ENCODE measurements at places on chromosomes 12 and 14.

GRCh38 chr14:53519137-53519536 lies 366.0 kb upstream of the DDHD1 start:
- DNase-seq = no peak

DNA sequence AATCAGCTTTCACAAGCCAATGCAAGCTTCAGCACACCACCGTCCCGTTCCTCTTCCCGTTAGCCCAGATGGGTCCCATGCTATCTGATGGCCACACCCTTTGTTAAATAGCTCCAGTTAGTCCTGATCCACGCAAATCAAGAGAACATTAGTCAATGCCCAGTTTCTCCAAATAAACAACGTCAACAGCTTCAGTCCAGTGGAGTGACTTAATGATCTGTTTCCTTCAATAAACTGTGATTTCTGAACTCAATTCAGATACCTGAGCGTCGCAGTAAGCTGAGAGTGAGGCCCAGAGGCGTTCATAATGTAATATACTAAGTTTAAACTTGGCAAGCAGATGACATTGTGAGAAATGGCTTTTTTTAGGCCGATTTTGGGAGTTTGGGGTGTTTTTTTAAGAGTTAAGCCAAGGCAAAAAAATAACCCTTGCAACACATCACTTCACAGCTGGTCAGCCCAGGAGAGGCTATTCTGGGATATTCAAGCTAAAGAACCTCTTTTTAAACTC lies 112.3 kb downstream of the ZFP36L1 start:
- DNase-seq = no peak

DNA sequence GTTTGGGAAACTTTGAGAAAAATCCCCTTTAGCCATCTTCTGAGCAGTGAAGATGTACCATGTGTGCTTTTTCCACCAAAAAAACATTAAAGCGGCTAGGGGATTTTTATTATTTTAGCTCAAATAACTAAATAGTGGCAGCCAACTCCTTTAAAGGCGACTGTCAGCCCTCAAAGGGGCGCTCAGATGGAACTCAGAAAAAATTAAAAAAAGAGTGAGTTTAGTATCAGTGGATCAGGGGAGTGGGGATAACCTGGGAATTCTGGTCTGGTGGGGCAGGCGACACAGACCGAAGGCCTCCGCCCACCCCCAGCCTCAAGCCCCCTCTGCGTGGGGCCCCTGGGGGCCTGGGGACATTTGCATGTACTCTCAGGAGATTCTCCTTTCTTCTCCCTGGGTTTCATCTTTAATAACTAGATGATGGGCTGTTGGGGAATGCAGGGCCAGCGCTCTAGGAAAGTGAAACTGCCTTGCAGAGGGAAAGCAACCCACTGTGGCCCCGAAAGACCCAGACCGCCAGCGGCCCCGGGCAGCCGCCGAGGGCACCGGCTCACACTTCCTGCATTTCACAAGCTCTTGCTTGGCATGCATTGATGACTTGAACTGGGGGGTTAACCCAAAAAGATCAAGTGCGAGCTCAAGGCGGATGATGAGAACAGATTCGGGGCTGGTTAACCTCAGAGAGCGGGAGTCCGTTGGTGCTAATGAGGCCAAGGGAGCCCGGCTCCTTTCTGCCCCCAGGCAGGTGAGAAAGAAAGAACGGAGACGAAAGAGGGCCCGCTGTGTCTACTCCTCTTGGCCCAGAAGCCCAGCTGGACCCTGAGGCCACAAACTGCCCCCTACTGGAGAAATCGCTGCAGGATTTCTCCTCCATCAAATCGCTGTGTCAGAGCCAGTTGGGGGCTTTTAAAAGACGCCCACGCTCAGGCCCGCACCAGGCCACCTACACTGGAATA lies 7.3 kb upstream of the BATF start:
- no peak for DNase-seq

DNA sequence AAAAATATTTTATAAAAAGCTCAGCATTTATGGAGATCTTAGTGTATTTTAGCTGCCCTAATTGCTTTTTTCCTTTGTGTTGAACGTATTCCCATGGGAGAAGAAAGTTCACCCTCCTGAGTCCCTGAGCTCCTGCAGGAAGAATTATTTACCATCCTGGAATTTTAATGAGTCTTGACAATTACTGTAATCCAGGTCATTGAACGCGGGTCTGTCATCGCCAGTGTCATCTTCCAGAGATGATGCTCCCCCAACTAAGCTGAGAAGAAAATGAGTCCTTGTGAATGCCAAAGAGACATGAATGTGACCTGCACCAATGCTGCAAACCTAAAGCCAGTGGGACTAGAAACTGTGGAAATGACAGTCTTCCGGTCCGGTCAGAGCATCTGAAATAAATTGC lies 129.5 kb downstream of the FBXL14 start:
- DNase-seq = no peak

DNA sequence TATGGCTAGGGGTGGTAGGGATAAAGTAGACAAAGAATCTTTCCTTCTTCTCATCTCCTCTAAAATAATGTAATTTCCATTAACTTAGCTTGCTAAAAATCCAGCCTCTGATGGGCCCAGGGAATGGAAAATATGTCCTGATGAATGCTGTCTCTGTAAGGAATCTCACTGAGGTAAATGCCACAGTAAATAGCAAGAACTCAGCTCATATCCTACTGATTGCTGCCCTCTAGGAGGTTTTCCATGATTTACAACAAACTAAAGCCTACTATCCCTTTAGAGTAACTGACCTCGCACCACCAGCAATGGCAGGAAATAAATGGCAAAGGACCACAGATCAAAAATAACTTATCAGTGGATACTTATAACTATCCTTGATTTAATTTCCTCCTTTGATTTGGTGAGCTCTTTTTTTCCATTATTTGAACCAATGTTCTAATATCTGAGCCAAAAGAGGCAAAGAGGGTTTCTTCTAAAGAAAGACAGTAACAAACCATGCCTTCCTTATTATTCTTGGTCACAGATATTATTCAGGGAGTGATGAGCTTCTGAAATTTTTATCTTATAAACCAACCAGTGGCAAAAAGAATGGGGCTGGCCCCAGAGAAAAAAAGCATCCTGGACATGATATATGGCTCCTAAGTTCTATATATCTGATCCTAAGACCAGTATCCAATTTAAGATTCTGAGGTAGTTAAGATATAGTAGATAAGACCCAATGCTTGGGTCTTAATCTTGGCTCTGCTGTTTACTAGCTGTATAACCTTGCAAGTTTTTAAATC lies 43.8 kb downstream of the SENP1 start:
- DNase-seq = no peak

DNA sequence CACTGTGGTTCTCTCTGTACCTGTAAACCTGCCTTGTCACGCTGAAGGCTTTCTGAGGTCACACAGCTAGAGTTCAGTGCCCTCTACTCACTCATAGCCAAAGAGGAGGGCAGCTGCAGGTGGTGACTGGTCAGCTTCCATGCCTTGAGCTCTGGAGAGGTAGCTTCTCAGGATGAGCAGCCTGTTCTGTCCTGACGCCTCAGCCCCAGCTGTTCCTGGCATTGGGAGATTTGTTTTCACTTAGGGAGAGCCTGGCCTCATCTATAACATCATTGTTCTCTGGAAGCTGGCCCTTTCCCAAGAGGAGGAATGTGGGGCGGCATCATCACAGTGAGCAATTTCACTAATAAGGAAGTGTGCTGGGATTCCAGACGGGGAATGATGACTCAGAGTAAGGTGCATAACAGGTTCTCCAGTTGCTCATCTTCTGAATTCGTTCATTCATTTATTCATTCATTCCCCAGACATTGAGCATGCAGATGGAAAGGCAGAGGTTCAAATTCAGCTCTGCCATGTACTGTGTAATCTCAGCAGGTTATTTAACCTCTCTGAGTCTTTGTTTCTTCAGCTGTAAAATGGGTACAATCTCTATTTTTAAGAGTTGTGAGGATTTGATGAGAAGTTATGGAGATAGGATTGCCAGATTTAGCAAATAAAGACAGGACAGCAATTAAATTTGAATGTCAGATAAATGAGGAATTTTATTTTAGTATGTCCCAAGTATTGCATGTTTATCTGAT lies 255.8 kb upstream of the CRY1 start:
- no peak for DNase-seq

DNA sequence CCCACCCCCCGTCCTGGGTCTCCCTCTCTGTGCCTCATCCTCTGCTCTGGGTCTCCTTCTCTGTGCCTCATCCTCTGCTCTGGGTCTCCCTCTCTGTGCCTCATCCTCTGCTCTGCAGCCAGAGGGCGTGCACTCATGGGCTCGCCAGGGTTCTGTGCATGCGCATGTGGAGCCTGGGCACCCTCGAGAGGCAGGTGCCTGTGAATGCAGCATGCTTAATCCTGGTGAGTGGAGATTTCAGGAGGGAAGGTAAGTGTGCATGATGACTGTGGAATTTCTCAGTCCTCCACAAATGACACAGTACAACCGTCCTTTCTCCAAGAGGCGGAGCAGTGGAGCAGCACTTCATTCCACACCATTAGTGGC lies 65.2 kb downstream of the EP400 start:
- no peak for DNase-seq

GRCh38 chr14:19917955-19918518 lies 2.4 kb upstream of the OR4K5 start:
- DNase-seq = no peak

DNA sequence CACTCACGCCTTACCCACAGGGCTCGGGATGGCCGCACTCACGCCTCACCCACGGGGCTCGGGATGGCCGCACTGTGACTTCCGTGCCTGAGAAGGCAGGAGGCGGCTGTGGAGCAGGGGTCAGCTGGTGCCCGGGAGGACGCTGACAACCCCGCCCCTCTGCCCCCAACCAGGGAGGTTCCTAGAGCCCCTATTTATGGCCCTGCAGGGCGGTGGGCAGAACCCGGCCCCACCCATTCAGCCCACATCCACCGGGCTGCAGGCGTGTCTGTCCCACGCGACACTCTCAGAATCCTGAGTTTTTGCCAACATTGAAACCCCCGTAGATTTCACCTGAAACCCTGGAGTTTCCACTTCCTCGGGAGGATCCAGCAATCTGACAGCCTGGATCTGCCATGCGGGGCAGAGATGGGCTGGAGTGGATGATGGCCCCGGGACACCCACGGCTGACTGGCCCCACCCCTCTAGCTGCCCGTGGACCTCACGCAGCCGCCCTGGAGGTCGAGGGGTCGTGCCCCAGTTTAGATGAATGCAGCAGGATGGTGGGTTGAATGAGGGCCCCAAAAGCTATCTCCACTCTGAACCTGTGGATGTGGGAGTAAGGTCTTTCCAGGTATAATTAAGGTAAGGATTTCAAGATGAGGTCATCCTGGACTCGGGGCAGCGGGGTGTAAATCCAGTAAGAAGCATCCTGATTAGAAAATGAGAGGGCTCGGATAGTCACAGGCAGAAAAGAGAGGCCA lies 20.4 kb downstream of the GALNT9 start:
- DNase-seq = no peak

DNA sequence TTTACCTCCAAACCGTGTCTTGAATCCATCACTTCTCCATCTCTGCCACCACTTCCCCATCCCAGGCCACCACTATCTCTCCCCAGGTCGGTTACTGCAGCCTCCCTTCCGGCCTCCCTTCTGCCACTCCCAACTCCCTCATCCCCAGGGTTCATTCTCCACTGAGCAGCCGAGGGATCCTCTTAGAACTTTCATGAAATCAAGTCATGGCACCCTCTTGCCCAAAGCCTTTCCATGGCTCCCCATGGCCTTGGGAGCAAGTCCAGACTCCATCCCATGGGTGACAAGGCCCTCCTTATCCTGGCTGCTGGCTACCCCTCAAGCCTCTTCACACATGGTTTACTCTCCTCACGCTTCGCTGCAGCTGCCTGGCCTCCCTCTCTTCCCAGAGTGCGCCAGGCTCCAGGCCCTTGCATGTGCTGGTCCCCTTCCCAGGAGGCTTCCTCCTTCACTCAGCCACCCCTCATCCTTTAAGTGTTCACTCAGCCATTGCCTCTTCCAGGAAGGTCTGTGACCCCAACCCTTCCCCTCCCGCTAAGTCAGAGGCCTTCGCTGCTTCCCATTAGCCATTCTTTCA lies 17.9 kb upstream of the SH2B3 start:
- no peak for DNase-seq

- no peak for DNase-seq
Measured at GRCh38 chr14:104872469-104873341, 7.6 kb downstream of the CEP170B start.

- no peak for DNase-seq
Measured at GRCh38 chr14:32808644-32809043, 130.0 kb upstream of the NPAS3 start.

GRCh38 chr14:79764323-79764722 lies 447.0 kb downstream of the DIO2 start:
- no peak for DNase-seq

DNA sequence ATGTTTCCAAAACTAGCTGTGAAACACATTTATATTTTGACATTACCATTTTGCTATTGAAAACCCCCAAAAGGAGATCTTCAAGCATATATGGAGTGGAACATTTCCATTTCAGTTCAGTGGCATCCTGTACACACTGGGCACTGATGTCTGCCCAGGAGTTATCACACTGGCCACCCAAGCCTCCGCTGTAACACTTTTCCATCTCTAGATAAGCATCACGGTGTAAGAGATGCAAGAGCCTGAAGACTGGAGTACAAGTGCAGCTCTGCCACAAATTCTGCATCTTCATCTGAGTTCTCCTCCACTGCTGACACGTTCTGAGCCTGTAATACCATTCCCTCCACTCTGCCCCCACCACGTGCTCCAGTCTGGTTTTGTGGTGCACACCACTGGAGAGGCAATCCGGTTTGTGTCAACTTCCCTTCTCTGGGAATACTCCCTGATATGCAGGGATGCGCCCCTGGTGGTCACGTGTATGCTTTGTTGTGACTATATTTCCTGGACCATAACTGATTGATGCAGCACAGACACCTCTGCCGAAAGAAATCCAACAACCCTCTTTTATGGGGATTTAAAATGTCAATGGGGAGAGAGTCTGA lies 12.7 kb downstream of the SPTLC2 start:
- no peak for DNase-seq

DNA sequence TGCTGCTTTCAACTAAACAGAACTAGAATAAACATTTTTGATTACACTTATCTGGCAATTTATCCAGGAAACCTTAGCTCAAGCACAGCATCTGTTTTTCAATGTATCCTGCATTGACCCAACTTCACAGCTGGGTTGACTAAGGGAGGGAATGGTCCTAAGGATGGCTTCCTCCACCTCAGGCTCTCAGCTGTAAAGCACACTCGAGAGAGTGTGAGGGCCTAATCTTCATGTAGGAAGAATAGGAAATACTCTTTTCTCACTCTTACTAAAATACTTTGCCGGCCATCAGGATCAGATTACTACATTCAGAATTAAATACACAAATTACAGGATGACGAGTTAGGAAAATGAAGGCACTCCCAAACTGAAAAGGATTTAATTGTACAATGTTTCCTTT lies 7.2 kb downstream of the SETD3 start:
- no peak for DNase-seq

DNA sequence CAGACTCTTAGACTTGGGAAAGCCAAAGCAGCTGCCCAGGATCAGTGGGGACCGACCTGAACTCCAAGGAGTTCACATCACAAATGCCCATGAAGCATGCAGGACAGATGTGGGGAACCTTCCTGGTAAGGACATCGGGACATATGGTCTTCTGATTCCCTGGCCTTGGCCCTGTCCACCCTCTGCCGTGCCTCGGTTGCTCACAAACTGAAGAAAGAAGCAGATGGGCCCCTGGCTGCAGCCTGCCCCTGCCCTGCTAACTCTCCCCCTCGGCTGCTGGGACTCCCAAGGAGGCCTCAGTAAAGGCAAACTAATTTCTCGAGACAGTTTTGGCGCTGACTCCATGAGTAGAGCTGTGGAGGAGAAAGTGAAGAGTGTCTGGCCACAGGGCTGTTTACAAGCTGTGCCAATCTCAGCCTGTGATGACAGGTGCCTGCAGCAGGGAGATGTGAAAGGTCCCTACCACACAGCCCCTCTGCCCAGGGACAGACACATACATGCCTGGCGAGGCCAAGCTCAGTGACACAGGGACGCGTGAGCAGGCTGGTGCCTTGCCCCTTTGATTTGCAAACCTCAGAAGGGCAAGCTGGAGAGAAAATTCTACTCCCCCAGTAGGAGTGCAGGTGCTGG lies 48.6 kb downstream of the ISCA2 start:
- no peak for DNase-seq

All from NCI-H187 (cell line).